Activated CD8-positive, alpha-beta memory T cell treated with anti-CD3 and anti-CD28 coated beads for 1 hour (primary cell): ENCODE measurements at places on chromosomes 1 and 21.

GRCh38 chr1:246837418-246838117, 94.2 kb downstream of the AHCTF1 start:
- no peak for DNase-seq

GRCh38 chr1:214017191-214017982, 29.6 kb downstream of the PROX1 start:
- DNase-seq: no peak

- no peak for DNase-seq
Measured at GRCh38 chr21:27570306-27570868, 603.5 kb upstream of the ADAMTS5 start.

GRCh38 chr1:220565670-220566069, 37.7 kb downstream of the MARK1 start:
- no peak for DNase-seq

- no peak for DNase-seq
Measured at GRCh38 chr21:44666401-44667320, at the start of gene KRTAP12-2. Gene KRTAP12-2 (minus strand): TSS chr21:44666927. CDS start chr21:44666886, 41 bp downstream.

DNA sequence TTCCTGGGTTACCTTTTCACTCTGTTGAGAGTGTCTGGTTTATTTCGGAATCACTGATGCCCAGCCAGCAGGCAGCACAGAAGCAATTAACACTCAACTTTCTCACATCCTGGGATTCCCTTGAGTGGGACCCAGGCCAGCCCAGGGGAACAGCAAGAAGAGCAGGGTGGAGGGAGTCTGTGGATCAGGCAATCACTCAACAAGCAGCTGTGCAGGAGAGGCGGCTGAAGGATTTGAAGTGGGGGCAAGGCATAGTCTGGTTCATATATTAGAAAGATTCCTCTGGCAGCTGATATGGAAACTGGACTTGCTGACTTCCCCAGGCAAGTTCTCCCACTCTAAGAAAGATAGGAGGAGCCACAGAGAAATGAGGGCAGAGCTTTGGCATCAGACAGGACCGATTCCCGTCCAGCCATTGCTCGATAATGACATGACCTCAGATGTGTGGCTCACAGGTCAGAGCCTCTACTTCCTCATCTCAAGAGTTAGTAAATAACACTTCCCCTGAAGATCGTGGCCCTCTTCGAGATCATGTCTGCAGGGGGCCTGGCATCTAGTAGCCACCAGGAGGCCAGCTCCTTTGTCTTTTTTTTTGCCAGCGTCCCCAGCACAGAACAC, 12.4 kb downstream of the EPHA8 start:
- no peak for DNase-seq

DNA sequence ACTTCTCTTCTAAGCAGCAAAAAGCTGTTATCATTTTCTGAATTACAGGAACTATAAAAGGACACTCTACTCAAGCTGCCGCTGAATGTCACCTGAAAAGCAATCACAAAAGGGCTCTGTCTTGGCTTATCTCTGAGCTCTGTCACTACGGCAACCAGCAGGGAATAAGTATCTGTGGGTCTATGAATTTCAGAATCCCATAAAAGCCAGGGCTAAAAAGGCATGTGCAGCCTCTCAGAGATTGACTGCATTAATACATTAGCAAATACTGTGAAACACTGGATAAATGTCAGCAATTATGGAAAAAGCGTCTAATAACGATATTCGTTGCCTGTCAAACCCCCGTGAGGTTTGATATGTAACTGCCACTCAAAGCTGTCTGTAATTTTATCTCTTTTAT, 210.2 kb upstream of the DMRTA2 start:
- no peak for DNase-seq

- DNase-seq: no peak
Measured at GRCh38 chr21:45582128-45582527, 39.9 kb upstream of the SLC19A1 start.

GRCh38 chr1:151990856-151991198, 2.8 kb downstream of the S100A10 start:
- no peak for DNase-seq

DNA sequence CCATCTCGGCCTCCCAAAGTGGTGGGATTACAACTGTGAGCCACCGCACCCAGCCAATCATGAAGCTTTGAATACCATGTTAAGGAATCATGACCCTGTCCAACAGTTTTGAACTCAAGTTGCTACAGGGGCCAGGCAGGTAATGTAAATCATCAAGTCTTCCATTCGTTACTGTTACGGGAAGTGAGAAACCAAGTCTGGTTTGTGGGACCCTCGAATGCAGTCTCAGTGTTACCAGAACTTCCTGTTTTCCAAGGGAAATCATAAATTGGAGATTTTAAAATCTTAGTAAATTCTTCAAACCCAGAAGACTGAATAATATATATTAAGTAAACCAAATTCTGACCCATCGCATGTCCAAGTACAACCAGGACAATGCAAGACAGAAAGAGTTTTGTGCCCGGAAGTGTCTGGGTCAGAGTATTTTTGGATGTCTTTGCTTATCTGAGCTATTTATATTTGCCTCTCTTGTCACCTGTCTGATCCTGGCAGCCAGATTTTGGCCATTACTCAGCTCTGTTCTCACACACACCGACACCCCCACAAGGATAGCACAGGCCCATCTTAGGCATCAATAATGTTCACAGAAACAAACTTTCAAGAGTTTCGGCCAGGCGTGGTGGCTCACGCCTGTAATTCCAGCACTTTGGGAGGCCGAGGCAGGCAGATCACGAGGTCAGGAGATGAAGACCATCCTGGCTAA, 8.8 kb downstream of the ATP5IF1 start:
- no peak for DNase-seq

GRCh38 chr1:169259816-169260215, 107.8 kb downstream of the NME7 start:
- DNase-seq: no peak

DNA sequence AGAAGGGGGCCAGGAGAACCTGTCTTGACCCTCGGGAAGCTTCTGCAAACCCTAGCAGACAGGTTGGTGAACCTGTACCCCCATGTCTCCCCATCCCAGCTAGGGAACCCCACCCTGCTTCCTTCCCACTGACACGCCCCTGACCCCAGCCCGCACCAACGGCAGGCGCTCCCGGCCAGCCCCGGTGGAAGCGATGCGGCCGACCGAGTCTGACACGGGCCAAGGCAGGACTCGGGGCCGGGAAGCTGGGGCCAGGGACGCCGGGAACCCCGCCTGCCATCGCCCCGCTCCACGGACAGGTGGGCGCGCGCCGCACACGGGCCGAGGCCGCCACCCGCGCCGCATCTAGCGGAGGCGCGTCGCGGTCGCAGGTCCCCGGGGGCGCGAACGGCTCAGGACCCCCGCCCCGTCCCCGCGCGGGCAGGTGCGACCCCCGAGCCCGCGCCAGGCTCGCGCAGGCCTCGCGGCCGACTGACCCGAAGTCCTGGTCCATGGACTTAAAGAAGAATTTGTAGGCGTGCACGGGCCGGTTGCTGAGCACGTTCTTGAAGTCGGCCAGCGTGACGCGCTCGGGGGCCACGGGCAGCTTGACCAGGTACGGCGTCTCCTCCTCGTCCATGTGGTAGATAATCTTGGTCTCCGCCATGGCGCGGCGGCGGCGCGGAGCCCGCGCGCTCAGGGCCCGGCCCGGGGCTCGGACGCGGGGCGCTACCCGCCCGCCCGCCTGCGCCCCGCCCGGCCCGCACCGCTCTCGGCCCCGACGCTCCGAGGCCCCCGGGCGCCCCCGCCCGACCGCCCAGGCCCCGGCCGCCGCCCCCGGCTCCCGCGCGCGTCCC, 580 bp downstream of the DVL1 start:
- DNase-seq: no peak

DNA sequence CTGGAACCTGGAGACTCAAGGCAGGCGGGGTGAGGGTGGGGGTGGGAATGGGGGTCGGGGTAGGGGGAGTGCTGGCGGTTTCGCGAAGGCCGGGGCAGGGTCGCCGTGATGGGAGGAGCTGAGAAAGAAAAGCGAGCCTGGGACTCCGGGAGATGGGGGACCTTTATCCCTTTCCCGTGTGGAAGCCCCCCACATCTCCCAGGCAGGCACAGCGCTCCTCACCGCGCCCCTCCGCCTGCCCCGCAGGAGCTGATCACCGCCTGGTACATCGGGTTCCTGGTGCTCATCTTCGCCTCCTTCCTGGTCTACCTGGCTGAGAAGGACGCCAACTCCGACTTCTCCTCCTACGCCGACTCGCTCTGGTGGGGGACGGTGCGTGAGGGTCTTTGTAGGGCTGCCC, 35.5 kb downstream of the KCNQ4 start:
- DNase-seq: no peak

- no peak for DNase-seq
Measured at GRCh38 chr1:10337436-10337835, 61.4 kb upstream of the PGD start.

- DNase-seq: no peak
Measured at GRCh38 chr1:109272021-109272799, 10.7 kb downstream of the PSRC1 start.

- DNase-seq: no peak
Measured at GRCh38 chr1:219062161-219062560, 111.5 kb upstream of the LYPLAL1 start.

DNA sequence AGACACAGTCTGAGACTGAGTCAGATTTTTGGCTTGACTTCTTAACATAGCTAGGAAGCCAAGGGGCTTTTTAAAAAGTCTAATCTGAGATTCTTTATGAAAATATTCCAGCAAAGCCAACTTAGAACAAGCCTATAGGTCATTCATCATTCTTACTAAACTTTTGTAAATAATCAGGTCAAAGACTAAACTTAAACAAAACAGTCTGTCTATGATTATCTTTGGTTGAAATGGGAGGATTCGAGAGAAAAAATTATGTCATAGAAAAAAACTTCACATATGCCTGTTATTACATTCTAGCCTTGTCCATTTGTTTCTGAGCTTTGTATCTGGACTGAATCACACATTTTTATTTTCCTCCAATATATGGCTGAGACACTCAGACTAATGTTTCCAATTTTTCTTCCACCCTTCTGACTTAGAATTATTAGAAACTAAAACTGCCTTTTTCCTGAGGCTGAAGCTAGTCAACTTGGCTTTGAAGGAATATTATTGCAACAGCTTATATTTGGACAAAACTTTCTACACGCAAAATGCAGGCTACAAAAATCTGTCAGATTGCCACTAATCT, 83.3 kb downstream of the ETS2 start:
- DNase-seq: no peak

GRCh38 chr1:75310067-75310466, 175.9 kb downstream of the LHX8 start:
- no peak for DNase-seq

- DNase-seq: no peak
Measured at GRCh38 chr1:85584923-85585322, 4.4 kb downstream of the CCN1 start.

GRCh38 chr21:20302084-20302483, 696.1 kb upstream of the NCAM2 start:
- no peak for DNase-seq

GRCh38 chr1:101175466-101175865, 61.4 kb upstream of the S1PR1 start:
- DNase-seq: no peak

- no peak for DNase-seq
Measured at GRCh38 chr1:60153961-60154360, 80.4 kb upstream of the C1orf87 start.

- DNase-seq: no peak
Measured at GRCh38 chr21:45988366-45989347, 7.1 kb downstream of the COL6A1 start.

DNA sequence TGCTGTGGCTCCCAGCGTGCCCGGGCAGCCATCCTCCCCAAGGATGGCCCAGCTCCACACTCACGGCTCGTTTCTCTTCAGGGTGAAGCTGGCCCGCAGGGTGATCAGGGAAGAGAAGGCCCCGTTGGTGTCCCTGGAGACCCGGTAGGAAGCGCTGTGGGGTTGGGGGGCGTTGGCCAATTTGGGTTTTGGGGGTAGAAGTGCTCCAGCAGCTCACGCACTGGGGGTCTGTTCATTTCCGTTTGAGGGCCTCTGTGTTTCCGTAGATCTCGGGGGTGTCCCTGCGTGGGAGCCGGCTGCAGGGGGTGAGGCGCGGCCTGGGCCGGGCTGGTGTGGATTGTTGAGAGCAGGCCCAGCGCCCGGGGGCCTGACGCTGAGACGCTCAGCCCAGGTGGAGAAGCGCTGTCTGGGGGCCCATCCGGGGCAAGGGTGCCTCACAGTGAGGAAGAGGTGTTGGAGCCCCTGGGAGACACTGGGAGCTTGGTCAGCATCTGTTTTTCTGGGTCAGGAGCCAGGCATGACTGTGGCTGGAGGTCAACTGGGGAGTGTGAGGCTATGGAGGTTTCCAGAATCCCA, 12.6 kb downstream of the COL6A1 start:
- no peak for DNase-seq

DNA sequence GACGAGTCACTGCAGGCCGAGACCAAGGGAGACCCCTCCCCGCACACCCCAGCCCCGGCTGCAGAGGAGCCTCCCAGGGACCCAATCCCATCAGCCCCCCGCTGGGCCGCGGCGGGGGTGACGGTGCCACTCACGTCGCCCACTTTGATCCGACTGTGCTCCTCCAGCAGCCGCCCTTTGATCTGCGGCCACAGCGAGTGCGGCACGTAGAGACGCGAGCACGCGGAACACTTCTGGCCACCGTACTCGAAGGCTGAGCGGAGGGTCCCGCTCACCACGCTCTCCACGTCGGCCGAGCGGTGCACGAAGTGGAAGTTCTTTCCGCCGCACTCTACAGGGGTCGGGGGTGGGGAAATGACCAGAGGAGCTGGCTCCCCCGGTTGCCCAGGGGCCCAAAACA, 17.8 kb upstream of the TAS1R2 start:
- DNase-seq: no peak

DNA sequence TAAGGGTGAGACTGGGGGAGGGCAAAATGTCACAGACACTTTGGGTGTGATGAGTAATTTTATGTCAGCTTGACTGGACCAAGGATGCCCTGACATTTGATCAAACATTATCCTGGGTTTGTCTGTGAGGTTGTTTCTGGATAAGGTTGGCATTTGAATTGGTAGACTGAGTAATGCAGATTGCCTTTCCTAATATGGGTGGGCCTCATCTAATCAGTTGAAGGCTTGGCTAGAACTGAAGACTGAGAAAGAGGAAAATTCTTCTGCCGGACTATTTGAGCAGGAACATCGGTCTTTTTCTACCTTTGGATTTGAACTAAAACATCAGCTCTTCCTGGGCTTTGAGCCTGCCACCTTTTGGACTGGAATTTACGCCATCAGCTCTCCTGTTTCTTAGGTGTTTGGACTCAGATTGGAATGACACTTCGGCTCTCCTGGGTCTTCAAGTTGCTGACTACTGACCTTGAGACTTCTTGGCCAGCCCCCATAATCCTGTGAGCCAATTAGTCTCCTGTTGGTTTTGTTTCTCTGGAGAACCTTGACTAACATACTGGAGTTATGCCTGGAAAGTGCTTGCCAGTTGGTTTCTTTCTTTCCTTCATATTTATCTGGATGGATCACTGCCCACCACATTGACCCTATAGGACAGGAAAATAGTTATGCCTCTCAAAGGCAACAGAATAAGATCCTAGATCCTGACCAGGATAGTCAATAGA, 44.9 kb upstream of the HLX start:
- DNase-seq: no peak
